ENCODE measurements at places on chromosomes 2 and 18.

GRCh38 chr18:13070460-13070859, 79.3 kb downstream of the CEP192 start:
- DNase-seq: no peak

- DNase-seq: no peak
Measured at GRCh38 chr2:172808156-172808555, 72.5 kb downstream of the RAPGEF4 start.

GRCh38 chr2:143029141-143029540, 100.1 kb upstream of the ARHGAP15 start:
- no peak for DNase-seq

- DNase-seq: peak; percentile 30
Measured at GRCh38 chr2:40450796-40451430, 977 bp downstream of the SLC8A1 start.

DNA sequence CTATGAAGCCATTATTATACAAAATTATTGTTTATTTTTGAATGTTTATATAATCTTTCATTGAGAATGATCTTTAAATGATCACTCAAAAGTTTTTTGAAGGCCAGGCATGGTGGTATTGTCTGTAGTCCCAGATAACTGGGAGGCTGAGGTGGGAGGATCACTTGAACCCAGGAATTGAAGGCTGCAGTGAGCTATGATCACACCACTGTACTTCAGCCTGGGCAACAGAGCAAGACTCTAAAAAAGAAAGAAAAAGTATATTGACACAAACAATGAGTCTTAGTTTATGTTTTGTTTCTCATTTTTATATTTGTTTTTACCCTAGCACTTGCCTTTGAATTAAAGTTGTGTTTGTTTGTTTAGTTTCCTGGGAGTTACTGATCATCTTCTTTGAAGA, 2.3 kb downstream of the TWSG1 start:
- DNase-seq: no peak

DNA sequence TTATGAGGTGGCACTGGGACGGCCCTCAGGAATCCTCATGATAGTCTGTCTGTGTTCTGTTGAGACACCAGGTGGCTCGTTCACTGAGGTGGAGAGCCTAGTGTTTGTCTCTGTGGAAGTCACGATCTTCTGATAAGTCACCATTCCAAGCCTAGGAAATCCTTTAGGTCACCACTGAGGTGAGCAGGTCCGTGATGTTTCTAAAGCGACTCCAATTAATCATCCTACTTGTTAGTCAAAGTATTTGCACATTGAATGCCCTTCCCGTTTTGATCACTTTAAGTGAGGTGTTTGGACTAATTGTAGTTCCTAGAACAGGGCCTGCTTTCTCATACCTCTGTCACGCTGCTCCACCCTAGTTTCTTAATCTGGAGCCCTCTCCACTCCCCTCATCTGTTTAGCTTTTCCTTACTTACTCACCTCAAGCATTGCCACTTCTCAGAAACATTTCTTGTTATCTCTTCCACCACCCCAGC, 28.0 kb upstream of the DSG3 start:
- DNase-seq: no peak

DNA sequence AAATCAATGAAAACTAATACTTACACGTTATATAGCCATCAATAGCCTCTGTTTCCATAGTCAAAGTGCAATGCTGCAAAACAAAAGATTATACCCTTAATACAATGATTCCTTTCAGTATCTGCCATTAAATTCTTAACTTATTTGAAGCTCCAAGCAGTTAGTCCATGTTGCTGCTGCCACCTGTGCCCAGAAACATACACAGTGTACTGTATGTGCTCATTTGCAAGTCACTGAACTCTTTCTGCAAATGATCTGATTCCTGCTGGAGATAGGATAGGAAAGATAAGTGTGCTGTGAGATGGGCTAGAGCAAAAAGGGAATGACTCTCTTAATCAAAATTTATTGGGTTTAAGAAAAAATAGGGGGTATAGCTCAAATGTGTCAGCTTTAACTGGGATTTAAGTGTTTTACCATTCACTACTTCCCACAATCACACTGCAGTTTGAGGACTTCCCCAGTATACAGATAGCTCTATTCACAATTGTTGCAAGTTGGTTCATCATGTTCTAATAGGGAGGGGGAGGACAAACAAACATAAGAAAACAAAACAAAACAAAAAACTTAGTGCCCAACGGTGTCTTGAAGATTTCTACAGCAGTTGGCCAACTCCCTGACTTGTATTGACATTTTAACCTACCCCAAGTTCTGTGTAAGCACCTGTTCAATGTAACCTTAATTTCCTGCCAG, 2.7 kb downstream of the IKZF2 start:
- no peak for DNase-seq

Data from SW 1271 (cell line).